ENCODE measurements at places on chromosomes 4 and X.

DNA sequence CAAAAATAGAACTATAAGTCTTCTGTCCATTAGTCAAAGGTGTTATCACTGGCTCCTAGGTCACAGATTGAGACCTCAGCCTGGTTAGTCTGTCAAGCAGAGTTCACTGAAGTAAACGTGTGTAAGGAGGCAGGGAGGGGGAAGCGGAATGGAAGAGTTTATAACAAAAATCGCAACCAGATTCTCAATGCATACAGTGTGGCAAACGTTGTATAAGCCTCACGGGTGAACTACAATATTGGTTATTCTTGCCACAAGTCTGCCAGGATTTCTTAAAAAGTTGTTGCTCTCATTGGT is 114.8 kb downstream of the AMELX start:
- no peak for DNase-seq

GRCh38 chr4:105014635-105015034 is 132.0 kb upstream of the TET2 start:
- no peak for DNase-seq

GRCh38 chr4:155794589-155795236 is 35.9 kb downstream of the GUCY1B1 start:
- no peak for DNase-seq

GRCh38 chr4:55732864-55733263 is 86.7 kb upstream of the EXOC1L start:
- DNase-seq = no peak

DNA sequence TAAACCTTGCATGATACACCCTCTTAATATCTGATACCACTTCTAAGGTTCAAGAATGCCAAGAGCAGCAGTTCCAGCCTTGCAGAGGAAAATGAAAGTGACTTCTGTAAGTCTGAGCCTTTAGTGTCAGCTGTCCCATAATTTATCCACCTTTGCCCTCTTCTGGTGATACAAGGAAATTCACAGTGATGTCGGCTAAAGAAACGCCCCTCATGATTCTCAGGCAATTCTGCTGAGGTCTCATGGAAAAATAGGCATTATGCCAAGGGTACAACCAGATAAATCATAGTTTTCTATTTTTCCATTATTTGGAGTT is 172.2 kb upstream of the CXCL13 start:
- DNase-seq = no peak

DNA sequence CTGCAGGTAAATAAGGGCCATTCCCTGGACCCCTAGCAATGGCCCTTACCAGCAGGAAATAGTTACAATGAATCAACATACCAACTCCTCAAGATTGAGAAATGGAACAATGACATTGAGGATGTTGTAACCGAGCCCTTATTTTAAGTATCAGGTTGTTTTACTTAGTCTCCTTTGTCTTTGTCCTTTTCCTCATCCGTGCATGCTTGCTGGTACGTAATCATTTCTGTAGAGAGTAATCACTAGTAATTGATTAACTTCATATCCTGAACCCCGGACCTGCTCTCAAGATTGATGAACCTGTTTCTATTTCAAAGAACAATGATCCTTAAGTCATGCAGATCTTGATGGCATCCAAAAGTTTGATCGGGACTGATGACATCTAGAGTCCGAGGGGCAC is 98.6 kb upstream of the LANCL3 start:
- no peak for DNase-seq

- no peak for DNase-seq
Measured at GRCh38 chr4:28426251-28426650, 1565.6 kb downstream of the STIM2 start.

- no peak for DNase-seq
Measured at GRCh38 chr4:18722748-18723191, 701.2 kb upstream of the LCORL start.

- DNase-seq = no peak
Measured at GRCh38 chrX:56757327-56757726, 28.3 kb downstream of the NBDY start.

GRCh38 chrX:119726900-119727555 is 31.4 kb upstream of the SOWAHD start:
- no peak for DNase-seq

DNA sequence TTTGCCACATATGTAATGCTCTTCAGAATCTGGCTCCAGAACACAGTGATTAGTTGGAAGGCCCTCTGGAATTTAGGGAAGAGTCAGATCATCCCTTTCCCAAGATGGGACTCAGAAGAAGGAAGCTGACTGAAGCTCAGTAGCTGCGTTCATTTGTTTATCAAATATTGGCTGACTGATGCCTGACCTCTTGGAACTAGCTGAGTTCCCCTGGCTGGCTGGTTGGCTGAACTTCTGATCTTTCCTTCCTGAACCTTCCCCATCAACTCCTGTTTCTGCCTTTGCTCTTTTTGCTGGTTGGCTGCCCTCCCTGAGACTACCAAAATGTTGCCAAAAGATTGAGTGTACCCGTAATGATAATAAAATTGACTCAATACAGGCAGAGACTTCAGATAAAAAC is 866.5 kb upstream of the INTU start:
- DNase-seq = peak; percentile 38

GRCh38 chrX:43589735-43590134 is 66.4 kb upstream of the MAOA start:
- DNase-seq = no peak

DNA sequence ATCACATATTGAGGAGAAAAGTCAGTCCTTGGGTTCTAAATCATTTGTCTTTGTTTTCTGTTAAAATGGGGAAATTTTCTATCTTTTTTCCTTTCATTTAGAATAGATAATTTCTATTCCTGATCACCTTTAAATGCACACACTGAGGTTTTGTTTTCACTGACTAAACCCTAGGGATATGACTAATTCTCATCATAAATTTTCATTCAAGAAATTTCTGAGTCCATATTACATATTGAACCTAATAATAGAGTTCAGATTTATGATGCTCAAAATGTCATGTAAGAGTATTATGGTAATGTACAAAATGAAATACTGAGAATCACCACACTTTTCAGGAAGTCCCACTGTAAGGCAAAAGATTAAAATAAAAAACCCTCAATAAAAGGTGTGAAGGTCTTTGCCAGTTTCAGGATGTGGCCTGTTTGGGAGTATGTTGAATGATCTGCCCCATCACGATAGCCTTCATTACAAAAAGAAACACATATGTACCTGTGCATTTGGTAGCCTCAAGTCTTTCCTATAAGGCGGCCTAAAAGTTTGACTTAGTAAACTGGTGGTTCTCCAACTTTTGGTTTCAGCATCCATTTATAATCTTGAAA is 49.4 kb downstream of the LEF1 start:
- DNase-seq = no peak

DNA sequence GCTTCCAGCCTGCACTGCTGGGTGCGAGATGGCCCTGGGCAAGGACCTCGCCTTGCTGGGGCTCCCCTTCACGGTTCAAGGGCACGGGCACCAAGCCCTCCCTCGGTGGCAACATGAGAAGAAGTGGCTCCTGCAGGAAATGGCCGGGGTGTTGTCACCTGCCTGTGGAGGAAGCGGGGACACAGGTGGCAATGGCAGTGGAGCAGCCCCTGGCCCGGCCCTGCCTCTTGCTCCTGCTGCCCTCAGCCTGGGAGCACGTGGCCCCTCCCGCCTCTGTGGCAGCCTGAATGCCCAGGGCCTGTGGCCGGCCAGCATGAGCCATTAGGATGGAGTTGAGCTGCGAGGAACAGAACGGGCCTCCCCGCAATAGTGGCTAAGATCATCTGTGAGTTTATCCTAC is 16.8 kb downstream of the ABCD1 start:
- DNase-seq = no peak

All from heart right ventricle (tissue), 16 donors.